ENCODE measurements at places on chromosomes 3 and 15.

GRCh38 chr3:18868911-18869689, 279.2 kb upstream of the KCNH8 start:
- DNase-seq: no peak

- DNase-seq: no peak
These were observed 3.4 kb downstream of the CLK3 start for GRCh38 chr15:74618841-74619596.

- DNase-seq: no peak
These were observed 13.4 kb downstream of the WDR48 start for GRCh38 chr3:39065197-39065596.

DNA sequence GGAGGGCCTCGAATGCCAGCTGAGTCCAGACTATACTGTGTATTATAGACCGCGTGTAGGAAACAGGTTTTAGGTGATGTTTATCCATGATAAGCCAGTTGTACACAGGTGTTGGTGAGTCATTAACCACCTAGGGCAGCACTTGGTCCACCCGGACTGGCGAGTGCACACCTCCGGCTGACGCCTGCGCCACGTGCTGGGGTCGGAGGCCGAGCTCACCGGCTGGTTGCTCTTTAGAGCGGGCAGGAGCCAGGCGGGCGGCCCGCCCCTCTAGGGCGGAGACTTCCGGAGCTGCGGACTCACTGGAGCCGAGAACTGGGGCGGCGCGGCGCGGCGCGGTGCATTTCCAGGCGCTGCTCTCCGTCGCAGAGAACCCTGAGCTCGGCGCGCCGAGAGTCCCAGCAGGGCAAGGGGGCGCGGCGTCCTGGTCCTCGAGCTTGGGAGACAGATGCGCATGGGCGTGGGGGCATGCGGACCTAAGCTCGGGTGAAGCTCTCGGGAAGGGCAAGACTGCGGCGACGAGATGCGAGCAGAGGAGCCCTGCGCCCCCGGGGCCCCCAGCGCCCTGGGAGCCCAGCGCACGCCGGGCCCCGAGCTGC, at the start of gene ESYT3:
ESYT3 (plus strand) TSS at position 341 of the 599 bp plus-strand sequence; CDS start at position 524, 183 bp downstream.
- DNase-seq: peak; percentile 20

DNA sequence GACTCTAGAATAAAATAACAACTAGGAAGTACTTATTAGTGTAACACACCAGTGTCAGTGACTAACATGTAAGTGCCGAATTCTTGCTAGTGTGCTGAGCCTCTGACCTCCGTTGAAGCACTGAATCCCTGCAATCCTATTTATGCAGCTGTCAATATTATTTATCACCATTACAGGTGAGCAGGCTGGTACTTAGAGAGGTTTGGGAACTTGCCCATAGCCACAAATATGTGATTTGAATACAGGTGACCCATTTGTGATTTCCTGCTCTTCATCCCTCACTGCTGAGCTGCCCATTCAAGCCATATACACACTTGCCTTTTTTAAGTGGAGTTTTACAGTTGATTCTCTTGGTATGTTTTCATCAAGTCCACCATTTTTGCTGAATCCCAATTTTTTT, 12.2 kb downstream of the EIF4E3 start:
- DNase-seq: peak; percentile 65

DNA sequence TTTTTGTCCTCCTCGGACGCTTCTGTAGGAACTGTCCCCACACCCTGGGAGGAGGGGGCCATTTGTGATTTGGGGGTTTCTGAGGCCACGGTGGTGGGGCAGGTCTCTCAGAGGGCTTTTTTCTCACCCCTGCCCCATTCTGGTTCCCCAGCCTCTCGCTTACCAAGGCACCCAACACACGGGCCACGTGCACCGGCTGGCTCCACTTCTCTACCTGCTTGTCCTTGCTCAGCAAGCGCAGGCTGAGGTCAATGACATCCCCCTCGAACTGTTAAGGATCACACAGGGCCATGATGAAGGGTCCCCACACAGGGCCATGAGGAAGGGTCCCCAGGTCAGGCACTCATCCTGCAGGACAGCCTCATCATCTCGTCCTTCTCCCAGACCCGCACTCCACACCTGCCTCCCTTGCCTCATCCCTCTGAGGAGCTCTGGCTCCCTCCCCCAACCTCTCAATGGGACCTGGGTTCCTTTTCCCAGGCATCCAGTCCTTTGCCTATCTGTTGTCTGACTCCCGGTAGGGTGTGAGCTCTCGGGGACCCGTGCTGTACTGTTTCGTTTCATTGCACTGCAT, 10.6 kb downstream of the EPB42 start:
- no peak for DNase-seq

DNA sequence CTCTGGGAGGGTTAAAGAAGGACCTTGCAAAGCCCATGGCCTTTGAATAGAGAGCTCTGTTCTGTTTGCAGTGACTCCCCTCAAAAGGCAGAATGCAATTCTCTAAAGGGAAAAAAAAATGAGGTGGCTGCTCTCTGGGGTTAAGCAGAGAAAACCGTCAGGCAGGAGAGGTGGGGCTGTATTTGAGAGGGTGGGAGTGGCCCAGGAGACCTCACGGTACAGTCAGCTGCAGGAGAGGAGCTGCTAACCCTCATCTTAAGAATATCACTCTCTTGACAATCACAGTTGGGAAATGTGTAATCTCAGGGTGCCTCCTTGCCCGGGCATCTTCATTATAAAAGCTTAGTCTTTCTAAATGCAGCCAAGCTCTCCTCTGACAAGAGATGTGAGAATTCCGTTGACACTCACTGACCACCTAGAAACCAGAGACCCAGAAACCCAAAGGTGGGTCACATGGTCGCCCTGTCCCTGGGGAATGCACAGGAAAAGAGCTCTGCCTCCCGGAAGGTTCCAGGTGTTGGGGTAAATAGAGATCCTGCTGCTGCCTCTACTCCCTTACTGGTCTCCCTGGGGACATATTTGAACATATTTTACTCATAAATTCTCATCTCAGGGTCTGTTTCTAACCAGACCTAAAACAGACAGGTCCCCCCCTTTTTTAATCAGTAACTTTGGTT, 159.1 kb upstream of the CTDSPL start:
- DNase-seq: no peak

DNA sequence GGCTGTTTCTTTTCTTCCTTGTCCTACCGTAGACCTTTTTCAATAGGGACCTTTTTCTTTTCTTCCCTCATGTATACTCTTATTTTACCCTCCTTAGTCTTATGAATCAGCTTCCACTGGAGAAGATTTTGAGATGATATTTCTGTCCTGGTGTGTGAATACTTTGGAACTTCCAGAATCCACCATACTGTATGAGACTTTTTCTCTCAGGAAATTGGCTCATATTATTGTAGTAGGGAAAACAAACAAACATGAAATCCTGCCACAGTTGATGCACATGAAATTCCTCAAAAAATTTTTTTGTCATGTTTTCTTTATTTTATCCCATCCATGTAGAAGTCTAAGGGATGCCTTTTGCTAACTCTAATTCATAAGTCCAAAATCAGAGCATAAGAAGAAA, 289.3 kb upstream of the PLSCR5 start:
- DNase-seq: no peak

- DNase-seq: no peak
These were observed 230.7 kb downstream of the ATP8B4 start for GRCh38 chr15:49888323-49888693.

DNA sequence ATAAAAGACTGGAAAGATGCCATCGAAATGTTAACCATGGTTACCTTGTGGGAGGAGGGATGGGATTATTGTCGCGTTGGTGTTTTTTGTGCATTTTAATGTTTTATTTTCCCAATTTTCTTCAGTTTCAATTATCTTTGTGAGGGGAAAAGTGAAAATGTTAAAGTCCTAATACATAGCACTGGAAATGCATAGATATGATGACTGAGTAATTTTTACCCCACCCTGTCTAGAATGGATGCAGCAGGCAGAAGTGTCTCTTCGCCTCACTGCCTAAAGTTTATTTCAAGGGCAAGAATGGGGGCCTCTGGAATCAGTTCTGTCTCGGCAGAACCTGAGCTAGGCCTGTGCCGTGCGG, 11.5 kb downstream of the FOXL2 start:
- no peak for DNase-seq

DNA sequence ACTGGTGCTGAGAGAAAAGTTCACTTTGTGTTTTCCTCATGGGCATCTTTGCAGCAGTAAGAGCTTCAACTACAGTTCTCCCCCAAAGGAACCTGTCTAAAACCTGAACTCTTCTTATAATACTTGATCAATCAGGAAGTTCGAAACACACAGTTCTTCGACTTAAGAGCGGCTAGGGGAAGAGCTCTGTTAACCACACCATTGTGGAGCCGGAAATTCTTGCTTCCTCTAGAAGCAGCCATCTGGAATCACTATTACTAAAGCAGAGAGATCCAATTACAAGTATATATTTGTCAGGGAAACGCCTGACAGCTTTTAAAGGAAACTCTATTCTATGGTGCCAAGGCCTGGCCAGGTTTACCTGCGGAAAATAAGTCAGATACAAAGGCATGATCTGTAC, 337.3 kb upstream of the CBLB start:
- no peak for DNase-seq

GRCh38 chr3:178690571-178690970, 154.3 kb downstream of the KCNMB2 start:
- DNase-seq: no peak

GRCh38 chr3:19103510-19103909, 44.8 kb upstream of the KCNH8 start:
- DNase-seq: no peak

DNA sequence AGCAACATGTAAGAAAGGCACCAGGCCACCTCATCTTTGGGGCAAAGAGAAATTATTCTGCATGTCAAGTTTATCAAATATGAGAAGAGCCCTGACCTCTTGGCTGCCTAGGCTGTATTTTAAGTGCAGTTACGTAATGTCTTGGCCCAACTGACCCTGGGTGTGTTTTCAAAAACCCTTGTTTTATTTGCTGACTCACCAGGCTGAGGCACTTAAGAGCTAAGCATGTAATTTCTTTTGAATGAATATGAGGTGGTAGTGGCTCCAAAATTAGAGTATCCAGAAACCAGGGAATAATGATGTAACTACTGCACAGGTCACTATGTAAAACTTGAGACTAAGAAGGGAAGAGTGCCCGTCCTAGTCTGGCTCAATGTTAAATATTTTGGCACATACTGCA, 24.3 kb downstream of the PGPEP1L start:
- DNase-seq: no peak

- no peak for DNase-seq
These were observed 13.8 kb upstream of the ACTC1 start for GRCh38 chr15:34809186-34809585.

DNA sequence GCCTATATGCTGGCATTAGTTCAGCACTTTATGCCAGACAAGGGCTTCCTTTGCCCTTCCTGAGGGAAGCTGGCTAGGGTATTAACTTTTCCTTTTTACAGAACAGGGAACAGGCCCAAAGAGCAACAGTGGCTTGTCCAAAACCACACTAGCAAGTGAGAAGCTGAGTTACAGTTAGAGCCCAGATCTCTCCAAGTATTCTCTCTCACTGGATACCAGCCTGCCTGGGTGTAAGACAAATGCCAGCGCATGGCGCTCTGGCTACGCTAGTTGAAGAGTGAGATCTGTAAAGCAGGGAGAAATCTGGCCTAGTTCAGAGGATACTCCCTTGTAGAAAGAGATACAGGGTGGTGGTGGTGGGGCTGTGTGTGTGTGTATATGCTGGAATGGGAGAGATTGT, 38.4 kb downstream of the RAB11A start:
- DNase-seq: no peak

DNA sequence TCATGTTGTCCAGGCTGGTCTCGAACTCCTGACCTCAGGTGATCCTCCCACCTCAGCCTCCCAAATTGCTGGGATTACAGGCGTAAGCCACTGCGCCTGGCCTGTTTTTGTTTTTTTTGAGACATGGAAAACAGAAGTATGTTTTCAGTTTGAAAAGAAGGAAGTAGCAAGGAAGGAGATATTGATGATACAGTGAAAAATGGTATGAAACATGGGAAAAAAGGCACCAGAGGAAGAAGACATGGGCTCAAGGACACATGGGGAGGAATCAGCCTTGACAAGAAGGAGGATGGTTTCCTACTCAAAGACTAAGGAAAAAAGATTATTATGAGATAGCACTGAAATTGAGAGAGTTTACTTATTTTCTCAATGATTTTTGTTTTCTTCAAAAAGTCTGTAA, 30.7 kb downstream of the FMN1 start:
- no peak for DNase-seq

GRCh38 chr3:190261740-190262139, 60.5 kb downstream of the CLDN1 start:
- DNase-seq: no peak

DNA sequence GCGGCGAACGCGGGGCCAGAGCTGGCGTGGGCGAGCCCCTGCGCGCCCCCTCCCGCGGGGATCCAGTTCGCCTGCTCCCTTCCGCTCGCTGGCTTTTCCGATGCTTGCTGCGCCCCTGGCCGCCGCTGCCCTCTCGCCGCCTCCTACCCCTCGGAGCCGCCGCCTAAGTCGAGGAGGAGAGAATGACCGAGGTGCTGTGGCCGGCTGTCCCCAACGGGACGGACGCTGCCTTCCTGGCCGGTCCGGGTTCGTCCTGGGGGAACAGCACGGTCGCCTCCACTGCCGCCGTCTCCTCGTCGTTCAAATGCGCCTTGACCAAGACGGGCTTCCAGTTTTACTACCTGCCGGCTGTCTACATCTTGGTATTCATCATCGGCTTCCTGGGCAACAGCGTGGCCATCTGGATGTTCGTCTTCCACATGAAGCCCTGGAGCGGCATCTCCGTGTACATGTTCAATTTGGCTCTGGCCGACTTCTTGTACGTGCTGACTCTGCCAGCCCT, 721 bp downstream of the P2RY1 start:
- no peak for DNase-seq

GRCh38 chr3:129504471-129505100, 23.9 kb upstream of the RHO start:
- DNase-seq: no peak

- DNase-seq: no peak
These were observed 78.1 kb downstream of the NPTN start for GRCh38 chr15:73555080-73555479.

- DNase-seq: no peak
These were observed 44.6 kb upstream of the LMCD1 start for GRCh38 chr3:8457039-8457438.

DNA sequence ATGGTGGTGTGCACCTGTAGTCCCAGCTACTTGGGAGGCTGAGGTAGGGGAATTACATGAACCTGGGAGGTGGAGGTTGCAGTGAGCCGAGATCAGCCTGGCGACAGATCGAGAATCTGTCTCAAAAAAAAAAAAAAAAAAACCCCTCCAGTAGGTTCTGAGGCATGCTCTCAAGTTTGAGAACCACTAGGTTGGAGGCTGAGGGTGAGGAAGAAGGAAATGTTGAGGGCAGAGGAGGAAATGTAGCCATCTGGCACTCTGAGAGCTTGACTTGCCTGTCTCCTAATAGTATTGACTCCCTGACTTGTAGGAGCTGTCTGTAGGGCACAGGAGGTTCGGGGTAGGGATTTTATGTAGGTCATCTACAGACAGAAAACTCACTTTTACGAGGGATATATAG, 204.6 kb downstream of the OPA1 start:
- no peak for DNase-seq

GRCh38 chr15:55526559-55527036, 18.6 kb upstream of the DNAAF4 start:
- no peak for DNase-seq

GRCh38 chr3:71117572-71118247, 465.8 kb downstream of the FOXP1 start:
- DNase-seq: no peak
